ENCODE measurements at places on chromosomes 11 and 22. TPM values are rescaled to one million over a fixed set of nuclear protein-coding genes. Genes with fewer than 3 reads are reported as not detected.

DNA sequence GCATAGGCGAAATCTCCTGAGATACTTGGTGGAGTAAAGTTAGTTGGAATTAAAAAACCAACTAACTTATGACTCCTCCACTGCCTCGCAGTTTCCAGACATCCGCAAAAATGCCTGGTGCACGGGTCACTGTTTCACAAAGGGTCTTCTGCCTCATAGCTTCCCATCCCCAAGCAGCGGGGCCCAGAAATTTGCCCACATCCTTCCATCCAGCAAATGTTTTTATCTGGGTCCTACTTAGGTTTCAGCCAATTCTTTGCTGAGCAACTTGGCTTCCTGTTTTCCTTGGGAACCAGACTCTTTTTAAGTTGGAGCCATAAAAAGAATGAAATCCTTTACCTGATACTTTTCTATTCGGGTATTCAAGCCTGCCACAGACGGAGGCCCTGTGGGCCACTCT lies 36.2 kb downstream of the FZD4 start:
- no peak for DNase-seq

GRCh38 chr11:80637571-80637970 lies 1196.7 kb upstream of the TENM4 start:
- no peak for DNase-seq

GRCh38 chr22:32080904-32081303 lies 37.8 kb downstream of the SLC5A1 start:
- no peak for DNase-seq

DNA sequence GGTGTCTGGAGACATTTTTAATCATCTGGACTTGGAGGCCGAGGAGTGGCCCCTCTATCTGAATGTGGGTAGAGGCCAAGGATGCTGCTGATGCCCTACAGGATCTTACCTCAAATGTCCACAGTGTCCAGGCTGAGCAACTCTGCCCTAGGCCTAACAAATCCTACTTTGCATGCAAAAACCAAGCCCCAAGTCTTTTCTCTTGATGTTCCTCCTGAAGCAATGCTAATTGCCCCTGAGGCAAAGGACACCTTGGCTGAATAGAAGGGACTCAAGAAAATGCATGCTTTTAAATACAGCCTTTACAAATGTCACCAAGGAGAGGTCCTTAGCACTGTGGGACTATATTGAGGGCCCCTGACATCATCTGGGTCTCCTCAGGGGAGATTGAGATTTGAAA lies 43.8 kb upstream of the PHF21B start:
- no peak for DNase-seq

DNA sequence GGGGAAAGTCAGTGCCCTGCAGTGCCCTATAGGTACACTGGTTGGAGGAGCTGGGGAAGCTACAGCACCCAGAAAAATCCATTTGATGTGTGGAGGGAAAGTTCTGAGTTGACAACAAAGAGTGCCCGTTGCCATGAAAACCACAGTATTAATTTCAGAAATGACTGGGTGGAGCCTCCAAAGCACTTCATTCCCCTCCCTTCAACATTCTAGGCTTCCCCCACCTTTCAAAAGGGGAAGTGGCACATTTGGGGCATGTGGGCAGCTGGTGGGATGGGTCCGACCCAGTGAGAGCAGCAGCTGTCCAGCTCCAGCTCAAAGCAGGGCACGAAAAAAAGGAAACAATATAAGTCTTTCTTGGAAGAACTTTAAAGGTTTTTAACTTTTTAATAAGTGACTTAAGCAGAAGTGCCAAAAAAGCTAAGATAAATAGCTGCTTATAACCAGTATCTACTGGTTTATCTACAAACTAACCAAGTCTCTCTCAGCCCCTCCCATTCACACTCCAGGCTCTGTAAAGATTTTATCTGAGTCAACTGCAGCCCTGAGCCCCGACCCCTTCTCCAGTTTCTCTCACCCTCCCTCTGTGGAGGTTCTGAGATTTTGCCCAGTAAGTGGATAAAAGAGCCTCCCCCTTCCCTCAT lies 9.0 kb upstream of the AHNAK start:
- peak; percentile 76 for DNase-seq

DNA sequence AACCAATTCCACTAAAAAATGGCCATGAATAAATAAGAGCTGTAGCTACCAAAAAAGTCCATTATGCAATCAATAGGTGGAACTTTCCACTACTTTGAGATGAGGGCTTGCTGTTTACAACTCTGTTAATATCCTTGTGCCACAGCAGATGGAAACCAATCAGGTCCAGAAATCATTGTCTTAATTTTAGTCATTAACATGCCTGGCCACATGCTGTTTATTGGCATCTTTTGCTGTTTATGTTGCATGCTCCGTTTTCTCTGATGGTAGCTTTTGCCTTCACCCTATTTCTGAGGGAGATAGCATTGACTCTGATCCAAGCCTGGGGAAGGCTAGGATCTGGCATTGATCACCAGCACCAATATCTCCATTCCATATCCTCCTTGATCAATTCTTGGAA lies 192.9 kb upstream of the SEZ6L start:
- DNase-seq: no peak

GRCh38 chr22:45859231-45860161 lies 117.5 kb downstream of the WNT7B start:
- DNase-seq: no peak

DNA sequence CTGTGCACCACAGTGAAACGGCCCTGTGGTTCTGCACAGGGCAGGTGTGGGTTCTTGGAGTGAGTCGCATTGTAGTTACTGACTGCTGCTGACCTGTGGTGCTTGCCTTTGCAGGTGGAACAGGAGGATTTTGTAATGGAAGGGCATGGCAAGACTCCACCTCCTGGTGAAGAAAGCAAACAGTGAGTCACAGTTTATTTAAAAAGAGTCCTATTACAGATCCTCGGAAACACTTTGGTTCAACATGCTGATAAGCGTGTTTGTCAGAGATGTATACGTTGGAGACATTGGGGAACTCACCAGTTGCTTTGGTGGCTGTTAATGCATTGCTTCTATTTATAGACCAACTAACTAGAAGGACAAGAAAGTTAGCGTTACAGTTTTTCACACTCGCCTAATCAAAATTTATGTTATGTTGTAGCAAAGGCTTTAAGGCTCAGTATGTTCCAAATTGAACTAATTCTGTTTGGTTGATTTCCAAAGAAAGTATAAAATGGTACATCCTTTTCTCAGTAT lies 21.7 kb upstream of the TNRC6B start:
- DNase-seq: no peak

- DNase-seq: no peak
Observed at GRCh38 chr22:41050883-41051282, 41.5 kb upstream of the EP300 start.

GRCh38 chr11:786235-787083 lies 3.4 kb downstream of the CEND1 start:
- DNase-seq: no peak

- no peak for DNase-seq
Observed at GRCh38 chr11:12295943-12296342, 81.4 kb upstream of the PARVA start.

DNA sequence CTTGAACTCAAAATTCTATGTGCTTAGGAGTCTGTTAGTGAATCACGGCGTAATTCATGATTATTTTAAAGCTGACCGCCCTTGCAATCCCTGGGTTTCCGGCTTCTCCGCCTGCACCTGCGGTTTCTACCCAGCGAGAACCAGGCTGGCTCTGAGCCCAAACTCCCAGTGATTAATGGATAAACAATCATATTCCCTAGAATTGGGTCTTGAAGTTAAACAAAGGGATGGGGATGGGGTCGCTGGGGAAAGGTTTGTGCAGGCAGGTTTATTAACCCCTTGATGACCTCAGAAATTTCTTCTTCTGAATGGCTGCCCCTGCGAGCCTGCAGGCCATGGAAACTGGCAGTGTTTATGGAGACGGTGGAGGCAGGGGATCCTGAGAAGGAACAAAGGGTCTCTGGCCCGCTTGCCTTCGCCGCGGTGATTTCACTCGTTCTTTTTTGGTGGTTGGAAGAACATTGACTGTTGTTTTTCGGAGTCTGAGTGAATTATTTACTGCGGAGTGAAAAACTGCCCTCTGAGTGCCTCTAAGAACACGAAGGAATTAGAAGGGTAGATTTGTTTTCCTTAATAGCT lies 1000.3 kb downstream of the BRD1 start:
- no peak for DNase-seq

GRCh38 chr11:70124321-70125000 lies 46.3 kb downstream of the ANO1 start:
- DNase-seq: peak; percentile 81

DNA sequence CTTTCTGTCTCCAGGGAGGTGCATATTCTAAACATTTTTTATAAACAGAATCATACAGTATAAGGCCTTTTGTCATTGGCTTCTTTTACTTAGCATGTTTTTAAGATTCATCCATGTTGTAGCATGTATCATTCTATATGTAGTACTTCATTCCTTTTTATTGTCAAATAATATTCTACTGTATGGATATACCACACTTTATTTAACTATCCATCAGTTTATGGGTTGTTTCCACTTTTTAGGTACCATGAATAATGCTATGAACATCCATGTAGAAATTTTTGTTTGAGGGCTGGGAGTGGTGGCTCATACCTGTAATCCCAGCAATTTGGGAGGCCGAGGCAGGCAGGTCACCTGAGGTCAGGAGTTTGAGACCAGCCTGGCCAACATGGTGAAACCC lies 73.1 kb downstream of the PHF21A start:
- no peak for DNase-seq

GRCh38 chr11:59207988-59208451 lies 4.7 kb downstream of the MPEG1 start:
- no peak for DNase-seq

- no peak for DNase-seq
Observed at GRCh38 chr11:125350206-125351032, 145.6 kb downstream of the FEZ1 start.

- DNase-seq: no peak
Observed at GRCh38 chr11:20669820-20670684, 666 bp downstream of the NELL1 start.

DNA sequence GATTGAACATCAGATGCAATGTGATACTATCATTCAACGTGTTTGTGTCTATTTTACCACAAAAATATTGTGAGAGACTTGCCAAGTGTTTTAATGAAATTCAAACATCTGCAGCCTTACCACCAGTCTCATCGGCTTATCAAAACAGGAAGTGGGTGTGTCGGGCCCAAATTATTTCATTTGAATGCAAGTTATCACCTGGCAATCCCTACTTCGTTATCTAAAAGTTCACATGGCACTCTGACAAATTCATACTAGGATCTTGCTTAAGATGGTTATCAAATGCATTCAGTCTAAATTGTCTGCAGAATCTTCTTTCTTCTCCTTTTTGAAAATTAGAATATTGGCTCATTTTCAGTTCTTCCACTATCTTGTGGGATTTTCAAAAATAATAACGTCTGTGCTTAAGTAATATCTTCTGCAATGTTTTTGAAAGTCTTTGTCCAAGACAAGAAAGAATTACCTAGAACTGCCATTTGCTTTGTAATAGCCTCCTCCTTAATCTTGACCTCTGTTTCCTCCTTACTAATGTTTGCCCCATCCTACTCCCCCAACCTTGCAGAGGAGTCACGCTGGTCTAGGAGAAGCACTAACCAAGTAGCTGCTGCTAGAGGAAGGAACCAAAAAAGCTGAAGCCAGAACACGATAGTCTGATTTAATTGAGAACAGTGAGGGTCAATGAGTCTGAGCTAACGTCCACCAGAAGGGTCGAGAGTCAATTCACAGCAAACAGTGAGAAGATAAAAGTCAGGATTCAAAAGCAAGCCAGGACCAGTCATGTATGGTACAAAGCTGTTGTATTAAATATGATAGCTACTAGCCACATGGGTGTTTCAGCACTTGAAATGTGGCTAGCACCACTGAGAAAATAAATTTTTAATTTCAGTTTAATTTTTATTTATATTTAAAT lies 10.2 kb upstream of the BIRC3 start:
- no peak for DNase-seq

DNA sequence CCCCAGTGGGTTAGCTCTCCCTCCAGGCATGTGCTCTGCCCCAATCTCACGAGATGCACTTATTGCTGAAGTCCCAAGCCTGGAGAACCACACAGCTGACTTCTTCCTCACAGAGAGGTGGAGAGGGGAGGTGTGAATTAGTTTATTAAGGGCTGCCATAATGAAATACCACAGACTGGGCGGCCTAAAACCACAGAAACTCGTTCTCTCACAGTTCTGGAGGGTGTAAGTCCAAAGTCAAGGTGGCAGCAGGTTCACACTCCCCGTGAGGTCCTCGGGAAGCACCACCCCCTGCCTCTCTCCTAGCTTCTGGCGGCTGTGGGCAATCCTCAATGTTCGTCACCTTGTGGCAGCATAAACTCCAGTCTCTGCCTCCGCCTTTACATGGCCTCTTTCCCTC lies 39.3 kb downstream of the TECTA start:
- no peak for DNase-seq

DNA sequence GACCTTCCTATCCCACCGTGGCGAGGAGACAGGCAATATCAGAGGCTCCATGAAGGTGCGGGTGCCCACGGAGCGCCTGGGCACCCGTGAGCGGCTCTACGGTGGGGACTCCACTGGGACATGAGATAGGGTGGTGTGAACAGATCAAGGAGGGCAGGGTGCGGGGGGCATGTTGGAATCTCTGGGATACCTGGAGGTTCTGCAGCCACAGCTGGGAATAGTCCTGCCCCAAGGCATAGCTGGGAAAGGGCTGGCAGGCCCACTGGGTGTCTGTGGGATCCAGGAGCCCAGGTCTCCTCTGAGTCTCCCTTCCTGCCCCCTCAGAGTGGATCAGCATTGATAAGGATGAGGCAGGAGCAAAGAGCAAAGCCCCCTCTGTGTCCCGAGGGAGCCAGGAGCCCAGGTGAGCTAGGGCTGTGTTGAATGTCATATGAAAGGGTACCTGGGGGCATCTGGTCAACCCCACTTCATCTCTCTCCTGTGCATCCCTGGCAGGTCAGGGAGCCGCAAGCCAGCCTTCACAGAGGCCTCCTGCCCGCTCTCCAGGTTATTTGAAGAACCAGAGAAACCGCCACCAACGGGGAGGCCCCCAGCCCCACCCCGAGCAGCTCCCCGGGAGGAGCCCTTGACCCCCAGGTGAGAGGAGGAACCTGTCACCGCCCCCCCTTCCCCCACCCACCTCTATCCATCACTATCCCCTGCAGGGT lies 8.5 kb downstream of the PHOX2A start:
- DNase-seq: peak; percentile 53

DNA sequence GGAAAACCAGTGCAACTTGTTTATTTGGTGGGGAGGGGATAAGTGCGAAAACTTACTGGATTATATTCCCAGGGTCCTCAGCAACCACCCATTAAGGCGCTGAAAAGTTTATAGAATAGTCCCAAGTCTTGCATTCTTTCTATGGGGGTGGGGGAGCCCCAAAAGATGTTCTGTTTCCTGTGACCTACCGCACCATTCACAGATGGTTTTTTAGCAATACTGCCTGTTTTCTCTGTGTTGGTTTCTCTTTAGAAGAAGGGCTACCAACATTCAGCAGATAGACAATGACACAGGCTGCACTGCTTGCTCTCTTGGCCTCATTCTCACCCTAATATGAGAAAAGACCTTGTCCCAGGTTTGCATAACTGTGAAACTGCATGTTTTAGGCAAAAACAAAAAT lies 86.5 kb downstream of the FAM76B start:
- no peak for DNase-seq

GRCh38 chr22:44172370-44173108 lies 8.2 kb upstream of the PARVG start:
- DNase-seq: peak; percentile 82

- DNase-seq: no peak
Observed at GRCh38 chr11:9740202-9740883, 76.5 kb downstream of the SWAP70 start.

GRCh38 chr11:23405350-23405937 lies 545.2 kb upstream of the CCDC179 start:
- peak; percentile 59 for DNase-seq

The SAA4 gene
- not detected for total RNA-seq

The CRACR2B gene
- total RNA-seq: 1.5 TPM

The GLYAT gene
- total RNA-seq: not detected

The DUSP8 gene
- 2.7 TPM for total RNA-seq

The B3GAT1 gene
- 0.28 TPM for total RNA-seq

The PATE2 gene
- total RNA-seq: 0.68 TPM

Measured in sigmoid colon (tissue), 7 donors.